Endothelial cell of umbilical vein (primary cell): ENCODE measurements at places on chromosomes 4 and X. TPM values are rescaled to one million over a fixed set of nuclear protein-coding genes. Genes with fewer than 3 reads are reported as not detected.

DNA sequence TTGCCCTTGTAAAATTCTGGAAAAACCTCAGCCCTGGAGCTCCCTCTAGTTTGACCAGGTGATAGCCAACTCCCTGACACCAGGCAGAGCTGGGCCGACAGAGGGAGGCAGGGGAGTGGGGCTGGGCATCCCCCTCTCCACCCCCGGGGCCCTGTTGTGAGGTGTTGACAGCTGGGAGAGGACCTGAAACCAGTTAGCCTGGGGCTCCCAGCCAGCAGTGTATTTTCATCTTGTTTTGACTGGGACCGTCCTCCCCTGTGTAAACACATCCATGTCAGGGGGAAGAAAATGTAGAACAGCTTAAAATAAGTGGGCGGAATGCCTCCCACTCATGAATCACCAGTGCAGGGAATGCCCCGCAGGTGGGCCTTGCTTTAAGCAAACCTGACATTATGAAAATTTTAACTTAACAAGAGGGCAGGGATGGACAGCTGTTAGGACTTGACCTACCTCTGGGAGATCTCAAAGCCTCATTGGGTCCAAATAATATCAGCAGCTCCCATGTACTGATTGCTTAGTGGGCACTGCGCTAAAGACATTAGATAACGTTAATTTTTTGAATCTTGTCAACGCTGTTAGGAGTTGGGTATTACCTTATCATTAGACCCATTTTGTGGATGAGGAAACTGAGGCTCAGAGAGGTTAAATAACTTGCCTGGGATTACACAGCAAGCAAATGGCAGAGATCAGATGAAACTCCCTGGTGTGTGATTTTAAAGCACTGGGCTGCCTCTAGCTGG, 45.9 kb downstream of the TSC22D3 start:
- DNase-seq, result no peak

DNA sequence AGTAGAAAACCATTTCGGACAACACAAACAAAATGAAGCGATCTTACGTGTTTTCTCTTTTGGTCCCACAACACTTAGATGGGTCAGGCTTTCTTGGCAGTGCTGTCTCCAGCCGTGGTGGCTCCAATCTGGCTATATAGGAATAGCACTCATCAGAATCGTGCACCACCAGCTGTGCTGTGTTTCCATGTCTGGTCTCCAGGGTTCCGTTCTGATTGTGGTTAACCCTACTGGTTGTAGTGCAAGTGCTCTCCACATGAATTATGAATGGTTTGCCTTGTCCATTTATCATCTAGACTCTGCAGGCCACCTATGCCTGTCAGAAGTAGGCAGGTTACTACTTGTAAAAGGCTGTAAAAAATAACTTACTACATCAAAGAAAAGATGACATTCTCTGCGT, 536.3 kb downstream of the IQCM start:
- DNase-seq, result no peak

DNA sequence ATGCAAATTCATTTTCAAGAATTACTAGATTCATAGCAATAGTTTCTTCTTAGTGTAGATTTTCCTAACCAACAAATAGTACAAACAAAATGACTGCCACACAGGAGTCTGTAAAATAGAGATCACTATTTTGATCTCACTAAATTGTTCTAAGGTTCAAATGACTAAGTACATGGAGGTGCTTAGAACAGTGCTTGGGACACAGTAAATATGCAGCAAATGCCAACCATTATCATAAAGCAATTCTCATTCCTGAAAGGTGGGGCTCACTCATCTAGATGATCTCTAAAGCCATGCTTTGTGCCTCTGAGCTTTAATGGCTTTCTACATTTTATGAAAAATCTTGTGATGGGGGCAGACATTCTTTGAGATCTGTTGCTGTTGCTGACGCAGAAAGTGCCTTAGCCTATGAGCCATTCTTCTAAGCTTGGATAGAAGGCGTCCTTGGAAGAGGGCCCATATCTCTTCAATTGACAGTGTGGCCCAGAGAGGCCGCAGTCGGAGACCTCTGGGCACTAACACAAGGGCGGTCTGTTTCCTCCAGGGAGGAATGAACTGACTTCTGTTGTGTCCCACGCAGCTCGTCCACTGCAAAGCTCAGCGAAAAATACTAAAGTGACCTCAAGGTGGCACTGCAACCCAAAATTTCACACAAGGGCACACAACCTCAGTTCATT, 23.5 kb downstream of the TLR10 start:
- DNase-seq, result peak; percentile 64

- DNase-seq, result peak; percentile 43
Observed at GRCh38 chr4:152161676-152162330, 374.1 kb downstream of the FBXW7 start.

DNA sequence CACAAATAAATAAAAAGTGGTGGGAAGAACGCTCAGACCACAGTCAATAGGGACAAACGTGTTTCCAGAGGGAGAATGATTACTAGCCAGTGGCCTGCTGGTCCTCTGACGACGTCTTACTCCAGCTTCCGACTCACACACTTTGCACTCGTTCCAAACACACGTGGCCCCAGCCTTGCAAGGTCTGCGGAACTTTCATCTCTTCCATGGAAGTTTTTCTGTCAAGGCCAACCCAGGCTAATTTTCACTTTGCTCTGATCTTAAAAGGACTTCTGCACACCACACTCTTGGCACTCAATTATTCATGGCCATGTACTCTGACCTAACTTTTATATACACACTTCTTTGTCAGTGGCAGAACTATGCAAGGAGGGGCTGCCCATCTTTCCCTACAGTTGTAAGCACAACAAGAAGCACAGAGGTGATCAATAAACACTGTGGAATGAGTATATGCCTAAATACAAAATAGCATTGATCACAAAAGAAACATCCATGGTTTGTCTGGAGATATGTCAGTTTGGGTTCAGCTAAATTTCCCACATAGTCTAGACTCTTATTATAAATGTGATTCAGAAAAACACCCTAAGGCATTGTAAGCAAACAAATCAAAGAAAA, 69.4 kb downstream of the STX18 start:
- DNase-seq, result no peak

DNA sequence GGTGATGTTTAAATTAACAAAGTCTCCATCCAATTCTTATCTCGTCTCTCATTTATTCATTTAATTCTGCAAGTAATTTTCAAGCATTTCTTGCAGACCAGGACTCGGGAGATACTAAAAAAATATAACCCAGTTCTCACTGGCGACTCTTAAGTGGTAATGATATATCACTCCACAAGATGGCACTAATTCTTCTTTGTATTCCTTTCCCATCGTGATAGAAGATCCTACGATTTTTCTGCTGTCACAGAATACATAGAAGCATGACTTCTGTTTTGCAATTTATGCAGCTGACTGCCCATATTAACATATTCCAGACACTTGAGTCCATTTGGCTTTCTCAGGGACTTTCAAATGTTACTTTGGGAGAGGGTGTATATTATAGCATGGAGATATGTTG, 64.0 kb upstream of the FGF13 start:
- DNase-seq, result peak; percentile 4

- DNase-seq, result no peak
Observed at GRCh38 chr4:116925900-116926457, 159.4 kb downstream of the TRAM1L1 start.

DNA sequence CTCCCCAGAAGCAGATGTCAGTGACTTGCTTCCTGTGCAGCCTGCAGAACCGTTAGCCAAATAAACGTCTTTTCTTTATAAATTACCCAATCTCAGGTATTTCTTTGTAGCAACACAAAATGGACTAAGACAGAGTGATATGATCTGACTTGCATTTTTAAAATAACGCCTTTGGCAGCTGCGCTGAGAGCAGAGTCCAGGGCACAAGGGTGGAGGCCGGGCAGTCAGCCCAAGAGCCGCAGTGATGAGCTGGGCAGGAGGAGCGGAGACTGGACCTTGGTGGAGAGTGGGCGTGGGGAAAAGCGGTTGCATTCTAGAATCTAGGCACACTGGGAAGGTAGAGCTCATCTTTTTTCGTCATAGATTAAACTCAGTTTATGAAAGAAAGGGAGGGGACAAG, 56.5 kb upstream of the ACSL1 start:
- DNase-seq, result no peak

GRCh38 chrX:3811331-3812311, 98.2 kb upstream of the PRKX start:
- DNase-seq, result no peak

- no peak for DNase-seq
Observed at GRCh38 chr4:125104616-125105015, 210.1 kb upstream of the FAT4 start.

DNA sequence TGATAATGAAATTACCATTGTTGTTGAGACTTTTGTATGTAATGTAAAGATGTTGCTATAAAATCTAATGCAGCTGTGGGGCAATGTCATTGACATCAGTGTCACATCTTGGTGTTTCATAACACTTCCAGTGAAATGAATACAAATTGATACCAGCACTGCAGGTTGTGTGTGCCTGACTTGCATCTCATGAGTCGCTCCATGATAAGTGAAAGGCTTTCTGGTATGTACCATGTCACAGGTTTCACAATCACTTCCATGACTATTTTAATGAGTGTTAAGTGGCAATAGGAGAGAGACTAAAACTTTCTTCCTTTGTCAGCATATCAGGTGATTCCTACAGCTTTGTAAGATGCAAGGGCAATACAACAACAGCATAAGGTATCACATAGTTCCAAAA, 94.4 kb downstream of the ABCB7 start:
- DNase-seq, result no peak

DNA sequence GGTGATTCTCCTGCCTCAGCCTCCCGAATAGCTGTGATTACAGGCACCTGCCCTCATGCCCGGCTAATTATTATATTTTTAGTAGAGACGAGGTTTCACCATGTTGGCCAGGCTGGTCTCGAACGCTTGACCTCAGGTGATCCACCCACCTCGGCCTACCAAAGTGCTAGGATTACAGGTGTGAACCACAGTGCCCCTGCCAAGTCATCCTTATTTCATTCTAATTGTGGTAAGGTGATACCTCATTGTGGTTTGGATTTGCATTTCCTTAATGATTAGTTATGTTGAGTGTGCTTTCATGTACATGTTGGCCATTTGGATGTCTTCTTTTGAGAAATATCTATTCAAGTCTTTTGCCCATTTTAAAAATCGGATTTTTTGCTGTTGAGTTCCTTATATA, 93.0 kb downstream of the USP9X start:
- no peak for DNase-seq

Gene RPL34
- total RNA-seq, result 1,114 and 1,139 TPM in 2 replicates

Gene UGT2B17
- not detected in 2 replicates for total RNA-seq

Gene ETDB
- not detected in 2 replicates for total RNA-seq

Gene PQBP1
- total RNA-seq, result 72.8 and 86.3 TPM in 2 replicates

Gene IDUA
- 29.2 and 34.1 TPM in 2 replicates for total RNA-seq

Gene SLC39A8
- total RNA-seq, result 6.0 and 6.7 TPM in 2 replicates

Gene TXK
- 0.58 and 0.97 TPM in 2 replicates for total RNA-seq
